ENCODE measurements at places on chromosomes 1 and 21.

DNA sequence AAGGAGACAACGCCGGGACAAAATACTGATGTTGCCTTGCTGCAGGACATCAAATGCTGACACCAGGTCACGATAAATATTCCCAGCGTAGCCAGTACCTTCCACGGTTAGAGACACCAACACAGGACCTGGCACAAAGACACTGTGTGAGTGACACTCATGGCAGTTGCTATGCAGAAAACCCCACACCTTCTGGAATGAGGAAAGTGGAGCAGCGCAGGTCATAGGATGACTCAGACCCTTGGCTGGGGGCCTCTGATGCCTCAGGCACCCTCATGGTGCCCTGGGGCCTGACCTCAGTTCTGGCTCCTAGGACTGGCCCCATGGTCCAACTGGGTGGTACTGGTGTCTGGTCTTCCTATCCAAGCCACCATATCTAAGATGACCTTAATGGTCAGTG lies 7.0 kb downstream of the DCST2 start:
- DNase-seq: no peak

DNA sequence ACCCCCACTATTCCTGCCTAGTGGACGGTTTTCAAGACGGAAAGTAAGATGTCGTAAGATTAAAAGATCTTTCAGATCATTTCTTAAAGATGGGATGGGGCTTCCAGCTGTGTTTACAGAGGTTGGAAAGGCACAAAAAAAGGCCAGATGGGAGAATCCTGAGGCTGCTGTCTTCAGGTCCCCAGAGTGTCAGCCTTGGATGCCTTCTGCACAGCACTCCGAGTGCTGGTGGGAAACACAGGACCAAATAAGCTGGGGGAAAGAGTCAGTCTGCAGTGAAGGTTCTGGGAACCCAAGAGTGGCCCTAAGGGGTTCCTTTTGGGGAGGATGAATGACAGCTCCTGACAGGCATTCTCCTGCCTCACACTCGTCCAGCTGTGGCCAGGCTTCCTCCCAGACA lies 96.5 kb downstream of the COLGALT2 start:
- no peak for DNase-seq

DNA sequence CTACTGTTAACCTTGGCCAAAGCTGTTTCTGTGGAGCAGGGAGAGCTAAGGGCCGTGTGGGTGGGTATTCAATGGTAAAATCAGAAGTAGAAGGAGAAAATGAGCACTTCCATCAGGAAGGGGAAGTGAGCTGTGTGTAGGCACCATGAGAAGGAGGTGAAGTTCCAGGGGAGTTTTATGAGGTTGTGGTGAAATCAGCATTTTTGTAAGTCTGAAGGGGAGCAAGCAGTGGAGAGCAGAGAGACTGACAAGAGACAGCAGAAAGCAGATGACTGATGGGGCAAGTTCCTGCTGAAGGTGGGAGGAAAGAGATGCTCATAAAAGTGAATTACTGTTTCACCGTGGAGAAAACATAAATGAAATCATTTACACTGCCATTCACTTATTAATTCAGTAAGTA lies 2.7 kb upstream of the GPR88 start:
- DNase-seq: no peak

DNA sequence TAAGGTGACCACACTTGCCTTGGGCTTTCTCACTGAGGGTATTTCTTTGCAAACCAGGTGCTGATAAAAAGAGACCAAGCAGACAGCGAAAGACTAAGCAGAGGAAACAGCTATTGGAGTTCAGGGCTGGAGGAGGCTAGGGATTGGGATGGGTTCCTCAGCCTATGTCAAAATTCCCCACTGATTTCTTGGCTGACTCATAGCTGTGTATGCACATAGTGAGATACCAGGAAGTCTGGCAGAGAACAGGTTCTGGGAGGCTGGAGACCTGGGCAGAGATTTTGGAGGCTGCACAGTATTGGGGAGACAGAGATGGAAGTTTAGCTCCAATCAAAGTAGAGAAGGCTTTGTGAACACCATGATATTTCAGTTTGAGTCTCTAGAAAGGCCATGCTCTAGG lies 25.3 kb downstream of the YARS1 start:
- no peak for DNase-seq

GRCh38 chr1:203572134-203572625 lies 54.5 kb upstream of the ATP2B4 start:
- DNase-seq: no peak

- DNase-seq: no peak
These were observed 109.1 kb downstream of the LMO4 start for GRCh38 chr1:87437663-87438295.

DNA sequence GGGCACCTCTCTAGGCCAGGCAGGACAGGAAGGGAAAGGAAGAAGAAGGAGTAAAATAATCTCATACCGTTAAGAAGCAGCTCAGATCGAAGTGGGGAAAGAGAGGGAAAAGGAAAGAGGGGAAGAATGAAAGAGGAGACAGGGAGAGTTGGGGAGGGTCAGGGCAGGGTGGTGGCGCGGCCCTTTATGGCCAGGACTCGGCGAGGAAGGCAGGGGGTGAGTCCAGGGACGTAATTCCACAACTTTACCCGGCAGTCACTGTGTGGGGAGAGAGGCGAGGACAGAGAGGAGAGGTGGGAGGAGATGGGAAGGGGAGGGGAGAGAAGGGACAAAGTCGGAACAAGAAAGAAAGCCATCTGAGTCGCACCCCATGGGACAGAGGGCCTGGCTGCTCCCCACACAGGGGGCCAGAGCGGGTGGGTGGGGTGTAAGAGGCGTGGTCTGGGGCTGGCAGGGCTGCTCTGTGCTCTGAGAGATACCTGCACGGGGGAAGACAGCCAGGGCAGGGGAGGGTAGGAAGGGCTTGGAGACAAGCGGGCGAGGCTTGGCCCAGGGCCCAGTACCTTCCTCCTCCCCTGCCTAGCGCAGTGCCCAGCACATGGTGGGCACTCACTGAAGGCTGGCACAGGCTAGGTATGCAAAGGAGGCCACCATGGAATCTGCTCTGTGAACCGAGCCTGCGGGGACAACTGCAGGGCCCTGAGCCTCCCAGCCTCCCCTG lies 49.4 kb downstream of the KIF21B start:
- no peak for DNase-seq

DNA sequence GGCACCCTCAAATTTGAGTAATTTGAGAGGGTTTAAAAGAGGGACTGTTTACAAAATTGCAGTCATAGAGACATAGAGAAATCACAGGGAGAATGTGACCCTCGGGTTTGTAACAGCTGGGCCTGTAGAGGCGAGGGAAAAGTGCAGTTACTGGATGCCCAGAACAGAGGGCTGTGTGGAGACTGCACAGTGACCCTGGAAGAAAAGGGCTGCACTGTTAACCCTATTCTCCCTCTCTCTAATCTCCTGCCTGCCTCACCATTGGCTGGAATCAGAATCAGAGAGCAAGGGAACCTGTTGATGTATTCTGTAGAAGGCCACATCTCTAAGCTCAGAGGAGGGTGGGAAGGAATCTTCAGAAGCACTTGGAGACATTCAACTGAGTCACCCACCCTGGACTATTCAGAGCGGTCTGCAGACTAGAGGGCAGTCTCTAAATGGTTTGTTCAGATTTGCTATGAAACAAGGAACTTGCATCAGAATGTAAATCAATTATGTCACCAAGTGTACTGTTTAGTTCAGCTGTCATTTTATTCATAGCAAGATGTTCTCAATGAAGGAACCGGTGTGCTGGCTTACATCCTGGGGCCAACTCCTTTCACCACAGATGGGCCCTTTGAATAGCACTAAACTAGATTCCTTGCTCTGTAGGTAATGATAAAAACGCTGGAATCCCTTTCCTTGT lies 132.2 kb upstream of the HOOK1 start:
- DNase-seq: no peak

GRCh38 chr1:92356956-92357355 lies 58.1 kb downstream of the RPAP2 start:
- no peak for DNase-seq

All from omental fat pad (tissue), 4 donors.